MCF 10A (cell line): ENCODE measurements at places on chromosomes 1 and 21. TPM values are rescaled to one million over a fixed set of nuclear protein-coding genes. Genes with fewer than 3 reads are reported as not detected.

GJB3 gene
- total RNA-seq, result 67.1 and 74.8 TPM in 2 replicates

SPATA46 gene
- not detected in 2 replicates for total RNA-seq

POTED gene
- not detected in 2 replicates for total RNA-seq

FAM151A gene
- total RNA-seq, result not detected in 2 replicates
